ENCODE measurements at places on chromosomes 7 and 10.

- no peak for DNase-seq
Measured at GRCh38 chr7:133529861-133530260, 277.0 kb downstream of the EXOC4 start.

DNA sequence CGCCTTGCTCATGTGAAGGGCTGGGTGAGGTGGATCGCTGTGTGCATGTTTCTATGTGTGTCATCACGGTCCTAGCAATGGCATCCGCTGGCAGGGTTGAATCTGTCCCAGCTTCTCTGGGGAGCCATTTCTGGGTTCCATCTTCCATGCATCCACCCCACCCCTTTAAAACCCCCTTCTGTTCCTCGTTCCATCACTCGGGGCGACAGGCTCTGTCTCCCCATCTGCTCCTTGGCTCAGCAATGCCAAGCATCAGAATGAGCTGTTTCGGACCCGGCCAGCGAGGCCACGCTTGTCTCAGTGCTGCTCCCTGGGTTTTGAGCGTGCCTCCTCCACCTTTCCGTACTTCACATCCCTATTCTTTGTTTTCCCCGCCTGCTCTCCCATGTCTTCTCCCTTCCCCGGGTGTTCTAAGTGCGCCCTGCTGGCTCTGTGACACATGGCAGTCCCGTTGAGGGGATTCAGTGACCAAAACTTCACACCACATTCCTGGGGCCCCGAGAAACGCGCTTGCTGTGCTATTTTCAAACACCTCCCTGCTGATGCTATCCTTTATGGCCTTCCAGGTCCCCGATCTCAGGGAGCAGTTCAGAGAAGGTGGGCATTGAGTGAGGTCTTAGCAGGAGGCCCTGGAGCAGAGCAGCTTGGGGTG is 554.1 kb upstream of the FOXK1 start:
- DNase-seq: no peak

- DNase-seq: no peak
Measured at GRCh38 chr7:116404389-116404788, 95.1 kb upstream of the CAV2 start.

- DNase-seq: no peak
Measured at GRCh38 chr7:47771336-47771989, 176.8 kb downstream of the PKD1L1 start.

DNA sequence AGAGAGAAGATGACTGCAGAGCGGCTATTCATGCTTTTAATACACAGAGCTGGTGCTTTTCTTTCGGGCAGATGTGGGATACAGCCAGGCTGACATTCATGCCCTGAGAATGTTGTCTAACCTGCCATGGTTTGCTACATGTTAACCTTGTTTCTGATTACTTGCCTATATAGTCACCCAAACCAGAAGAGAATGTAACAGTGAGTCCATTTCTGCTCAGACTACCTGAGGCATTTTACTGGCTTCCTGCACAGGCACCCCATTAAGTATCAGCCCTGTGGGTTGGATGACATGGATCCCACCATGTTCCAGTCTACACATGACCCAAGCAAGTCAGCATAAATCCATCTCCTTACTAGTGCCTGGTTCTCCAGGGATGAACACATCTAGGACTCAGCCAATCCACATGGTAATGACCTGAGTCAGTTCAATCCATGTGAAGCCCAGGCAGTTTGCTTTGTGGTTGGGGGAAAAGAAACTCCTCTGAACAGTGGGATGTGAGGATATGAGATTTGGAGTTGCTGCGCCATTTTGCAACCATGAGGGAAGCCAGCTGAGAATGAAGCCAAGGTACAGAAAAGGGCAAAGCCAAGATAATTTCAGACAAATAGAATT is 55.7 kb upstream of the MKX start:
- DNase-seq: no peak

DNA sequence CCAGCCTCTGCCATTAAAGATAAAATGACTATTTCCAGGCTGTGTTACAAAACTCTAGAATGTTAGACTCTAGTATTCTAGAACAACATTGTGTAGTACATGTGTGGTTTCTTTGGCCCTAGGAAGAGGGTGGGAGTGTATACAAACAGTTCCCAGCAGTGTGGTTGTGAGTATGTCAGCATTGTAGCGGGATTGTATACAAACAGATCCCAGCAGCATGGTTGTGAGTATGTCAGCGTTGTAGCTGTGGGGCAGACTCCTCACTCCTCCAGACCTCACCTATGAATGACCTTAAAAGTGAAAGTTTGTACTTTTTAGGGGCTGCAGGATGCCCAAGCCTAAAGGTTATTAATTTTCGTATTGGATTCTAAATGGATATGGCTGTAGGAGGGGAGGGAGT is 6.9 kb upstream of the ACSL5 start:
- no peak for DNase-seq

- DNase-seq: no peak
Measured at GRCh38 chr10:104059364-104059763, 26.3 kb downstream of the COL17A1 start.

GRCh38 chr7:15557186-15557585 is 4.6 kb downstream of the AGMO start:
- DNase-seq: no peak

DNA sequence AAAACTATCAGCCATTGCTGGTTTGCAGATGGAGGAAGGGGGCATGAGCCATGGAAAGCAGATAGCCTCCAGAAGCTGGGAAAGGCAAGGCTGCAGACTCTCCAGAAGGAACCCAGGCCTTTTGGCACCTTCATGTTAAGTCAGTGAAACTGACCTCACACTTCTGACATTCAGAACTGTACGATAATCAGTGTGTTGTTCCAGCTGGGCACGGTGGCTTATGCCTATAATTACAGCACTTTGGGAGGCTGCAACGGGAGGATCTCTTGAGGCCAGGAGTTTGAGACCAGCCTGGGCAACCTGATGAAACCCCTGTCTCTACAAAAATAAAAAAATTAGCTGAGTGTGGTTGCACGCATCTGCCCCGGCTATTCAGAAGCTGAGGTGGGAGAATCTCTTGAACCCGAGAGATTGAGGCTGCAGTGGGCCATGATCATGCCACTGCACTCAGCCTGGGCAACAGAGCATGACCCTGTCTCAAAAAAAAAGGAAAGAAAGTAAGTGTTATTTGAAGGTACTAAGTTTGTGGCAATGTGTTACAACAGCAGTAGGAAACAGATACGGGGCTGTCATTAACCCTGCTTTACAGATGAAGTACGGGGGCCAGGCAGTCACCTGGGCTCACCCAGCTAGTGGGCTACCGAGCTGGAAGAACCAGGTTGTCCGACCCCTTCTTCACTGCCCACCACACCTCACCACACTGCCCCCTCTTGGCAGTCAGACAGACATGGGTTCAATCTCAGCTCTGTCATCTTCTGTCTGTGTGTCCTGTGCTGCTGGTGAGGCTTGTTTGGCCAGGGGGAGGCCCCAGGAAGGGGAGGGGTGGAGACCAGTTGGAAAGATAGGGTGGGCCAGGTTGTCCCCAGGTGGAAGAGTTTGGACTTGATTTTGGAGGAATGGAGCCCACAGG is 18.3 kb downstream of the CHST3 start:
- DNase-seq: no peak

DNA sequence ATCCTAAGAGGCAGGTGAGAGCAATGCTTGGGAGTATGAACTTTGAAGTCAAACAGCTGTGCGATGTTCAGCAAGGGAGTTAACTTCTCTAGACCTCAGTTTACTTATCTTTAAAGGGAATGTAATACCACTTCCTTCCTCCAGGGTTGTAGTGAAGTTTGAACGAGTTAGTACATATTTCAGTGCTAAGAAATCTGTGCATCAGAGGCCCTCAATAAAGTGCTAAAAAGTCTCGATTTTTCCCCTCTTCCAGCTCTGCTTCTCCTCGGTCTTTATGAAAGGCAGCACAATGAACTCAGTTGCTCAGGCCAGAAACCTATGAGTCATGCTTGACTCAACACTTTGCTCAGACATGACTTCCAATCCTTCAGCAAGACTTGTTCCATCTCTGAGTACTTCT is 418.9 kb downstream of the MDFIC start:
- DNase-seq: no peak

- no peak for DNase-seq
Measured at GRCh38 chr7:24703296-24703695, 54.0 kb downstream of the GSDME start.

DNA sequence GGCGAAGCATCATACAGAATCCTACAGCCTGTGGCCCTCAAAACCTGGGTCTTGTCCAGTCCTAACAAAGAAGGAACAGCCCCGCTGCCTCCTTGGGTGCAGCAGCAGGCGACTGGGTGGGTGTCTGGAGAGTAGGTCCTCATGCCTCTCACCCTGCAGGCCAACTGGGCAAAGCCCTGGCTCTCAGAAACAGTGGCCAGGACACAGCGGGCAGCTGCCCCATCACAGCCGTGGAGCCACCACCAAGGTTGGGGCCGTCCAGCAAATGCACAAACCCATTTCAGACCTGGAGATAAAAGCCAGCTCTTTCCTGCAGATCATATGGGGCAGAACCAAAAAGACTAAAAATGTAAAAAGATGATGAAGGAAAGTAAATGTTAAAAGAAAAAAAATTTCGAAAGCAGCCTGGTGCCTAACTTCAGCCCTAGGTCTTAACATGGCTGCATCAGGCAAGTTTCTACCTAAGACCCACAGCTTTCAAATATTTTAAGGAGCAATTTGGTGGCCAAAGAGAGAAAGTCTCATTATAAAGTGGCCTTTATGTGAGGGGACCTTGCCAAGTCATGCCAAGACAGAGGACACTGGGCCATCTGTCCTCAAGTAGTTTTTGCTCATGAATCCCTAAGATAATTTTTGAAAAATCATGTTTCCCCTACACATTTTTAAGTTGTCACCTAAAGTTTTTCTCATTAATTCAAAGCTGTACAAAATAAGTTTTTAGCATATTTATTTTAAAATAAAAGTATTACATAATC is 142.1 kb downstream of the PAXIP1 start:
- no peak for DNase-seq

DNA sequence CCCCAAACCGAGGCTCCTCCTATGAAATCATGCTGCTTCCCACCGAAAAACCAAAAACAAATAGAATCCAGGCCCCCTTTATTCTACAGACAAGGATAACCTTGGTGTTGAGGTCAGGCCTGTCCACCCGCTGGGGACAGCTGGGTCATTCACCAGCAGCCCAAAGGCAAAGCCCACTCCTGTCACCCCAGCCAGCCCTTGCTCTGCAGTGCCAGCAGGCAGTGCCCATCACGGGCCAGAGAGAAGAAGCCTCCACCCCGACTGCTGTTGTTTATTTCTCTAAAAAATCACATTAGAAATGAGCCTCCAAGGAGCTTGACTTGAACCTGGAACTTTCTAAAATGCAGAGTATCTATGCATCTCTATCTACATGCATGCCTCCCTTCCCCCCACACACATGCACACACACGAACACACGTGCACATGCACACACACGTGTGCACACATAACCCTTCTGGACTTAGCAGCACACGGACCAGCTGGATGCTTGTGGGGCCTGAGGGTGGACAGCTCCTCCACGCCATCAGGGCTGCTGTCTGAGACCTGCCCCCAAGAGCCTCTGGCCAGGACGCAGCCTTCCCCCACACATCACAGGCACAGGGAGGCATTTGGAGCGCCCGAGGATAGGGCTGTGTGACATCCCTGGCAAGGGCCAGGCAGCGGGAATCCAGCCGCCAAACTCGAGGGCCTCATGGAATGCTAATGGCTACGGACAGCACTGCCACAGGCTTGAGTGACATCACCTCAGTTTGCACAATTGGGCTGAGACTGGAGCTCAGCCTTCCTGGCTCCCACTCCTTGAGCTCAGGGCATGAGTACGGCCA is 22.8 kb downstream of the PRKAG2 start:
- no peak for DNase-seq

All from cortex of kidney (tissue), 1 donor.